ENCODE measurements at places on chromosomes 11 and 22. TPM values are rescaled to one million over a fixed set of nuclear protein-coding genes. Genes with fewer than 3 reads are reported as not detected.

- H3K36me3 ChIP-seq = no peaks in the 10 kb centered on the region
- H3K4me3 ChIP-seq = no peak overlapping the region
- H3K27me3 ChIP-seq = peaks cover 4% of the 10 kb centered on the region
- no peaks in the 10 kb centered on the region for H3K4me1 ChIP-seq
Observed at GRCh38 chr11:113577356-113578032, 102.3 kb upstream of the DRD2 start.

- no peak for DNase-seq
- H3K4me3 ChIP-seq = no peak overlapping the region
- H3K27ac ChIP-seq = no peak overlapping the region
- peaks cover 9% of the 10 kb centered on the region for H3K4me1 ChIP-seq
- H3K27me3 ChIP-seq = no peaks in the 10 kb centered on the region
Observed at GRCh38 chr11:79086056-79086455, 354.8 kb downstream of the TENM4 start.

PNPLA3 gene
- 7.3 TPM for total RNA-seq

SLC22A12 gene
- not detected for total RNA-seq

- H3K4me3 ChIP-seq = no peak overlapping the region
- H3K27me3 ChIP-seq = no peaks in the 10 kb centered on the region
- no peak overlapping the region for H3K27ac ChIP-seq
- no peaks in the 10 kb centered on the region for H3K36me3 ChIP-seq
- H3K4me1 ChIP-seq = peaks cover 1% of the 10 kb centered on the region
- DNase-seq = no peak
Observed at GRCh38 chr22:47101321-47101885, 339.0 kb downstream of the TBC1D22A start.

DNA sequence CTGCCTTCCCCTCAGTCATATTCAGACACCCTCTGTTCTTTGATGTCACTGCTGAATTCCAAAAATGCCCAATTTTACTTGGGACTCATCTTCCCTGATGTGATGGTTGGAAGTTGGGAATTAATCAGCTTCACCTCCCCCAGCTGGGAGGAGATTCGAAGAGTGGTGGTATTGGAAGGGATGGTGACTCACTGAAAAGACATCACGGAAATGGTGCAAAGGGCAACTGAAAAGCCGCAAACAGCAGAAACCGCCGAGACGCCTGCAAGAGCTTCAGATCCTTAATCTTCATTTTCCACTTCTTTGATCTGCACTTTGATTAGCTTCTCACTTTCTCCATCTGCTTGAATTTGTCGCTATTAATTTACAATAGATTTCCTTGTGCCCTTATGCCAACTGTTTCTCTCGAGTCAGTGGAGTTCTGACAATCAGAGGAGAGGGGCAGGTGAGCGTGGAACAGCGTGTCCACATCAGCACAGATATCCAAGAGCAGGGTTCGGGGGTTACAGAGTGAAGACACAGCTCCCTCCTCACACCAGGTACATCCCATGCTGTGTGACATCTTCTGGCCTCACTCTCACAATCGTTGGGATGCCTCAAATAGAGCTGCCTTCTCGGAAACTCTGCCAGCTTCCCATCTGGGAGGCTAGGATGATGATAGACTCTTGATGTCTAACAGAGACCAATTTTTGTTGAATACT lies 325.4 kb downstream of the BRD1 start:
- no peaks in the 10 kb centered on the region for H3K27me3 ChIP-seq
- peak; percentile 68 for DNase-seq
- peaks cover 46% of the 10 kb centered on the region for H3K4me1 ChIP-seq
- peak overlapping the region; percentile 16 for H3K4me3 ChIP-seq
- no peaks in the 10 kb centered on the region for H3K36me3 ChIP-seq

GRCh38 chr22:45640291-45640940 lies 31.2 kb upstream of the ATXN10 start:
- H3K4me1 ChIP-seq = peaks cover 43% of the 10 kb centered on the region
- no peaks in the 10 kb centered on the region for H3K36me3 ChIP-seq
- H3K27me3 ChIP-seq = no peaks in the 10 kb centered on the region
- no peak for DNase-seq
- no peak overlapping the region for H3K27ac ChIP-seq
- H3K4me3 ChIP-seq = no peak overlapping the region

GRCh38 chr11:104525416-104525815 lies 361.5 kb upstream of the PDGFD start:
- H3K36me3 ChIP-seq = no peaks in the 10 kb centered on the region
- no peaks in the 10 kb centered on the region for H3K4me1 ChIP-seq
- DNase-seq = no peak

GRCh38 chr11:9047964-9048523 lies 43.4 kb downstream of the SCUBE2 start:
- no peaks in the 10 kb centered on the region for H3K4me1 ChIP-seq
- no peak overlapping the region for H3K27ac ChIP-seq
- no peaks in the 10 kb centered on the region for H3K36me3 ChIP-seq
- no peak for DNase-seq
- H3K27me3 ChIP-seq = no peaks in the 10 kb centered on the region
- no peak overlapping the region for H3K4me3 ChIP-seq

GRCh38 chr11:10926801-10927211 lies 69.0 kb upstream of the ZBED5 start:
- no peaks in the 10 kb centered on the region for H3K27me3 ChIP-seq
- no peaks in the 10 kb centered on the region for H3K36me3 ChIP-seq
- no peak for DNase-seq
- H3K4me1 ChIP-seq = peaks cover 13% of the 10 kb centered on the region
- no peak overlapping the region for H3K27ac ChIP-seq

- no peak for DNase-seq
- H3K4me1 ChIP-seq = peaks cover 20% of the 10 kb centered on the region
- no peak overlapping the region for H3K27ac ChIP-seq
- H3K36me3 ChIP-seq = 0 out of 2 replicates have a peak, but pooled peaks cover 2% of the 10 kb centered on the region
Observed at GRCh38 chr11:66595245-66595904, 2.4 kb downstream of the CCS start.

LSP1 gene
- 1.3 TPM for total RNA-seq

DNA sequence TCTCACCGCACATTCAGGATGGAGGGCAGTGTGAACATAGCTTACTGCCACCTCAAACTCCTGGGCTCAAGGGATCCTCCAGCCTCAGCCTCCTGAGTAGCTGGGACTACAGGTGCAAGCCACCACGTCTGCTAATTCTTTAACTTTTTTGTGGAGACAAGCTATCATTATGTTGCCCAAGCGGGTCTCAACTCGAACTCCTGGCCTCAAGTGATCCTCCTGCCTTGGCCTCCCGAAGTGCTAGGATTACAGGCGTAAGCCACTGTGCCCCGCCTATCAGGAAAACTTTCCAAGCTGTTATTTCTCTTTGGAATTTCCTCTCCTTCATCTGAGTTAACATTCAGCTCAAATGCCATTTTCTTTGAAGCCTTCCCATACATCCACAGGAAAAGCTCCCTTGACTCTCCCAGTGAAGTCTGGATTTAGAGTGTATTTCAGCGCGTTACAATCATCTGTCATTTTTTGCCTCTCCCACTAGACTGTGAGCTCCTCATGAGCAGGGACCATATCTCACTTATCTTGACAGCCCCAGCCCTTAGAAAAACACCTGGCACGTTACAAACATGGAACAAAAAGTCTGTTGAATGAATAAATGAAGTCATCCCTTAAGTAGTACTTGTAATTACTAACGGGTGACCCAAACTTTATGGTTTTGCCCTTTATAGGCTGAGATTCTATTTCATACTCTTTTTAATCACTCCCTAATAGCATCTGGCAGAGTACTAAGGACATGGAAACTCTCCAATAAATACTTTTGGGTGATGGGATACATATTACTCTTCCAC lies 2.2 kb downstream of the MRTFA start:
- no peak for DNase-seq
- H3K4me3 ChIP-seq = no peak overlapping the region
- H3K27me3 ChIP-seq = no peaks in the 10 kb centered on the region
- no peak overlapping the region for H3K27ac ChIP-seq

DNA sequence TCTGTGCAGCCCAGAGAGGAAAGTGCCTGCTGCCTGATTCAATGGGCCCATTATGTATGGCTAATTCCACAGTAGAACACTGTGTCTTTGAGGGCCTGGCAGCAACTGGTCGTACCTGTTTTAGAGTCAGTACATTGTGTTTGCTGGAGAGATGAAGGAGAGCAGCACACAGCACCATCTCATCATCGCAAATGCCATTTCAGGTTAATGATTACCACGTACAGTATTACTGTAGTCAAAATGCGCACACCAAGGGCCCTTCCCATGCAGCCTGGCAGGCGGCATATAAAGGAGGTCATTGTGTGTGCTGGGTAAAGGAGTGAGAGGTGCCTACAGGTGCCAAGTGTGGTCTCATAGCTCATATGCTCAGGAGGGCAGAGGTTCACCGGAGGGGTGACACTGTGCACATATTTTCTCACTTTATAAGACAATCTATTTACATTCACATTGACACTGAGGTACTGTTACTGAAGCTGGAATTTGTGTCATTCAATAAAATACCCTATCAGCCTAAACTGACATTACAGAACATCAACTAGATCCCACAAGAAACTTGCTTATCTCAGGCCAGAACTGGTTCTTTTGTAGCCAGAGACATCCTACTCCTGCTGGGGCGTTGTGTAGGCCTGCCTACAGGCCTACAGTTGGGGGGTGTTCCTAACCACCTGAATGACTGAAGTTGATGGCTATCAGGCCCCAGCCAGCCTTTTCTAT lies 90.4 kb downstream of the APIP start:
- DNase-seq = peak; percentile 54
- H3K27ac ChIP-seq = peak overlapping the region; percentile 34

- no peak for DNase-seq
- H3K27ac ChIP-seq = no peak overlapping the region
- no peak overlapping the region for H3K4me3 ChIP-seq
- H3K4me1 ChIP-seq = peaks cover 31% of the 10 kb centered on the region
Observed at GRCh38 chr11:117022526-117022925, 75.7 kb downstream of the SIK3 start.

DNA sequence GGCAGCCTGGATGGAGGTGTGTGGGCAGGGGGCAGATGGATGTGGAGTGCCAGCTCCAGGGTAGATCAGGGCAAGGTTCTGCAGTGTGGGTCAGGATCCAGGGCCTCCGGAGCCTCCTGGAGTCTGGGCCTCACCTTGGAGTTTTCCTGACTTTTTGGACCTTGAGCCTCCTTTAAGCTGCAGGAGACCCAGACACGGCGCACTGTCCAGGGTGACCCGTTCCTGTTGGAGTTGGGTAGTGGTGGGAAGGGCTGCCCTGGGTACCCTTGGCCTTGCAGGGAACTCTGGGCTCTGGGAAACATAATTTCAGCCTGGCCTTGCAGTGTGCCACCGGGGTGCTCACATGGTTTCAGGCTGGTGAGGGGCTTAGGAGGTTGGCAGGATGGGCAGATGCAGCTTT lies 17.0 kb downstream of the MGAT3 start:
- no peaks in the 10 kb centered on the region for H3K27me3 ChIP-seq
- no peak overlapping the region for H3K4me3 ChIP-seq
- no peak overlapping the region for H3K27ac ChIP-seq
- DNase-seq = no peak
- H3K36me3 ChIP-seq = no peaks in the 10 kb centered on the region

MYEOV gene
- total RNA-seq = 135 TPM

DNA sequence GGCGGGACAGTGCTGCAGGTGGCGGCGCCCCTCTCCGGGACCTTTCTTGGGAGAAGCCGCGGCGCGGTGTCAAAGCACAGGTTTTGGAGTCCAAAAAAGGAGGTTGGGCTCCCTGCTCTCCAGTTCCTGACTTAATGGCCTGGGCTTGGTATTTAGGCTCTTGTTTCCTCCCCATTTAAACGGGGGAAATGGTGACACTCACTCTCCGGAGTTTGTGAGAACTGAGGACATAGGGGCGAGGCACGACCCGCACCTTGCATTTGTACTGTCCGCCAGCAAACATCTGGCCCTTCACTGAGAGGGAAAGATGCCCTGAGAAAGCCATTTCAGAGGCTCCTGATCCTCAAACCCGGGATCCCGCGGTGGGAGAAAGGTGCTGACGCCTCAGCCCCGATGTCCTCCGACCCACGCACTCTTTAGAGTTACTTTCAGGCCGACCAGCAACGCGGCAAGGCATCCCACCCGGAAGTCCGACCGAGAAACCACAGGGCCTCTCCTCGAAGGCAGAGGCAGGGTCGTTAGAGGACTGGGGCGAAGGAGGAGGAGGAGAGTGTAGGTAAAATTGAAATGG lies 2.9 kb upstream of the WDR74 start:
- H3K4me3 ChIP-seq = no peak overlapping the region
- DNase-seq = no peak
- peak overlapping the region; percentile 78 for H3K27ac ChIP-seq
- H3K27me3 ChIP-seq = no peaks in the 10 kb centered on the region
- peaks cover 8% of the 10 kb centered on the region for H3K4me1 ChIP-seq

KIAA1671 gene
- 36.8 TPM for total RNA-seq

DNA sequence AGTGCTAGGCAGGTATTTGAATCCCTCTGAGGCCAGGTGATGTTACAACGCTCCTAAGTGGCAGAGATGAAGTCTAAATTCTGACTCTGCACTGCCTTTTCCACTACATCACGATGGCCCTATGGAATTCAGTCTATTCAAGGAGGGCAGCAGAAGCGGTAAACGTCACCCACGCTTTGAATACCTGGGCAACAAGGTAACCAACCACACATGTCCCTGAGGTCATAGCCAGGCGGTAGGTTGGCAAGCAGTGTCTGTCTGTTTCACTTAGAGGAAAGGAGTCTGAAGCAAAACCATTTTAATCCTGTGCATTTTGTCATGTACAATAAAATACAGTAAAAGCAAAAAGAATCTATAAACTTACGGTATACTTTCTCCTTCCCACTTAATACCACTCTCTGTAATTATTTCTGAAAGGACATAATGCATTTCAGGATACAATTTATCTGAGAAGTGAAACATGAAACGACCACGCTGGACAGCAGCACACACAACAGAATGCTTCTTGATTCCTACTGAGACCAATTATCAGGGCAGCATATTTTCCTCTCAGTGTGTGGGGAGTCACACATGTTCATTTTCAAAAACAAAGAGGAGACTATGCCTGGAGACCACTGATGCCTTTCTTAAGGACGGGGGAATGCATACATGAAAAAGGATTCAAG lies 51.3 kb downstream of the PRDM10 start:
- H3K27ac ChIP-seq = no peak overlapping the region
- H3K36me3 ChIP-seq = no peaks in the 10 kb centered on the region
- no peaks in the 10 kb centered on the region for H3K4me1 ChIP-seq
- H3K4me3 ChIP-seq = no peak overlapping the region
- DNase-seq = no peak

DNA sequence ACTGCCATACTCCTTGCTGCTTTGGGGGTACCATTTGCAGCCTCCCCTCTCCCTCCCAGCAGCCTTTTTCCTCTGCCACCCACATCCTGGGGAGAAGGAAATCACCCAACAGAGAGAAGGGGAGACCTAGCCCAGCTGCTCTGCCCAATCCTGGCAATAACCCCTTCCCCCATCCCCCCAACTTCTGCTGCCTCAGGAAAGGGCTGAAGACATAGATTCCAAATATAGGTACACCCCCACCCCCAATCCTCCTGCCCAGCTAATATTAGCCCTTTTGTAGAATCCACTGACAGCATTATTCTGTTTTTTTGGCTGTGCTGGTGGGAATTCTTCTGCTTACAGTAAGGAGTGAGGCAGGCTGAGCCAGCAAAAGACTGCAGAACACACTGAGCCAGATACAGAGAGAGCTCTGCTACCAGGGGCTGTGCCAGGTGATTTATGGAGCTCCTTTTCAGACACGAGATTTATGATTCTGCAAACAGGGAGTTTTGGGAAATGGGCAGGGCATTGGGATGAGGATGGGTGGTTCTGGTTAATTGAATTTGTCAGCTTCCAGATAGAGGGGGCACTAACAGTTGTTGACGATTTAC lies 164.0 kb downstream of the TENM4 start:
- H3K27me3 ChIP-seq = peaks cover 5% of the 10 kb centered on the region
- H3K4me3 ChIP-seq = no peak overlapping the region
- no peaks in the 10 kb centered on the region for H3K4me1 ChIP-seq
- H3K36me3 ChIP-seq = no peaks in the 10 kb centered on the region
- no peak for DNase-seq

Data from HCT116 (cell line).